GOT3 (cell line): ENCODE measurements at places on chromosomes 3 and 15.

DNA sequence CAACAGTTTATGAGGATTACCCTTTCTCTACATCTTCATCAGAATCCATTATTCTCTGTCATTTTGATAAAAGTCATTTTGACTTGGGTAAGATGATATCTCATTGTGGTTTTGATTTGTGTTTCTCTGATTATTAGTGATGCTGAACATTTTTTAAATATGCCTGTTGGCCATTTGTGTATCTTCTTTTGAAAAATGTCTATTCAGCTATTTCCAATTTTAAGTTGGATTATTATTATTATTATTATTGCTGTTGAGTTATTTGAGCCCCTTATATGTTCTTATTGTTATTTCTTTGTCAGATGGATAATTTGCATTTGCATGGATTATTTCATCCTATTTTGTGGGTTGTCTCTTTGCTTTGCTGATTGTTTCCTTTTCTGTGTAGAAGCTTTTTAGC lies 421.2 kb upstream of the LMCD1 start:
- DNase-seq: no peak

DNA sequence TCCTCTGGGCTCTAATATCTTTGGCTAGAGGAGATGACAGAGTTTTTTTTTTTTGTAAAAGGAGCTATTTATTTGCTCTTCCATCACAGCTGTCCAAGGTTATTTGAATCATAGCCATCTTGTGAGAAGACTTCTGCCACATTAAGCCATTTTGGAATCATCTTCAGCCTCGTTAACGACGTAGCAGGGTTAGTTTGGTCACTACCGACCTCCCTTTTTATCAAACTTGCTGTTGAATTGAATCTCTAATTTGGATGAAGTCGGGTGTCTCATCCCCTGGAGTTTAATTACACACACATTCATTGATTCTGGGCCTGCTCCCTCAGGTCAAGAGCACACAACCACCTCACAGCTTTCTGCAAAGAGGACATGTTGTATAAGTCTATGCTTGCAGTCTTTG lies 238.7 kb downstream of the CPNE4 start:
- no peak for DNase-seq

GRCh38 chr15:66430627-66431255 lies 44.0 kb downstream of the MAP2K1 start:
- DNase-seq: no peak

- no peak for DNase-seq
Observed at GRCh38 chr3:14369675-14370669, 32.4 kb upstream of the SLC6A6 start.

GRCh38 chr15:44394062-44394461 lies 33.4 kb upstream of the CTDSPL2 start:
- DNase-seq: no peak

- DNase-seq: no peak
Observed at GRCh38 chr3:16364323-16364722, 99.3 kb downstream of the OXNAD1 start.

DNA sequence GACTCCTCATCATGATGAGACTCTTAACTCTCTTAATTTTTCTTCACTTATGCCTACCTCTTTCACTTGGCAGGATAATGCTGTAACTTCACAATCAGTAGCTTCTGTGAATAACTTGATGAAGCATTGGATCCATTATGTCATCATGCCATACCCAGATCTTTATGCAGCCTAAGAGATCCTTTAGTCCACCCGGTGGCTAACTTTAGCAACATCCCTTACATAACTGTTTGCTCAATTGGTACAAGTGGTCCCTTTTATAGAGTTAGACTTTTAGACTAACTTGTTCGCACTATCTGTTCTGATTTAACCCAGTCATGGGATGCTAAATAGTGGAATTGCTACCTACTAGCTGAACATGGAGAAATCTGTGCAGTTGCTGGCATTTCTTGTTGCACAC lies 184.5 kb downstream of the USP13 start:
- no peak for DNase-seq

DNA sequence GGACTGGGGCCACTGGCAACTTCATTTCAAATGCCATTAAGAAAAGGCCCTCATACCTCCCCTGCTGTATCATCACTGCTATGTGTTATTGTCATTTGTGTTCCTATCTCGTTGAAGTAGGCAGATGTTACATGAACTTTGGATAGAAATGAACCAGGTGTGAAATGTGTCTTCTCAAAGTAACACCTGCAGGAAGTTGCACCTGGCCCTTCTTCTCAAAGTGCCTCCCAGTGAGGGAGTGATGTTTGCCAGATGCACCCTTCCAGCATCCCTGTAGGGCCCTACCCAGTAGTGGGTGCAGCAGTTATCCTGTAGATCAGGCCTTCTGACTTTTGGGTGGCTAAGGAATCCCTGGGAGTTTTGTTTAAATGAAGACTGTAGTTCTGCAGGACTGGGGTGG lies 197.7 kb upstream of the CTNNB1 start:
- no peak for DNase-seq
